ENCODE measurements at places on chromosomes 13 and 19. TPM values are rescaled to one million over a fixed set of nuclear protein-coding genes. Genes with fewer than 3 reads are reported as not detected.
A peak's percentile ranks its signal among the peaks of the same experiment; 100 is the strongest.

DNA sequence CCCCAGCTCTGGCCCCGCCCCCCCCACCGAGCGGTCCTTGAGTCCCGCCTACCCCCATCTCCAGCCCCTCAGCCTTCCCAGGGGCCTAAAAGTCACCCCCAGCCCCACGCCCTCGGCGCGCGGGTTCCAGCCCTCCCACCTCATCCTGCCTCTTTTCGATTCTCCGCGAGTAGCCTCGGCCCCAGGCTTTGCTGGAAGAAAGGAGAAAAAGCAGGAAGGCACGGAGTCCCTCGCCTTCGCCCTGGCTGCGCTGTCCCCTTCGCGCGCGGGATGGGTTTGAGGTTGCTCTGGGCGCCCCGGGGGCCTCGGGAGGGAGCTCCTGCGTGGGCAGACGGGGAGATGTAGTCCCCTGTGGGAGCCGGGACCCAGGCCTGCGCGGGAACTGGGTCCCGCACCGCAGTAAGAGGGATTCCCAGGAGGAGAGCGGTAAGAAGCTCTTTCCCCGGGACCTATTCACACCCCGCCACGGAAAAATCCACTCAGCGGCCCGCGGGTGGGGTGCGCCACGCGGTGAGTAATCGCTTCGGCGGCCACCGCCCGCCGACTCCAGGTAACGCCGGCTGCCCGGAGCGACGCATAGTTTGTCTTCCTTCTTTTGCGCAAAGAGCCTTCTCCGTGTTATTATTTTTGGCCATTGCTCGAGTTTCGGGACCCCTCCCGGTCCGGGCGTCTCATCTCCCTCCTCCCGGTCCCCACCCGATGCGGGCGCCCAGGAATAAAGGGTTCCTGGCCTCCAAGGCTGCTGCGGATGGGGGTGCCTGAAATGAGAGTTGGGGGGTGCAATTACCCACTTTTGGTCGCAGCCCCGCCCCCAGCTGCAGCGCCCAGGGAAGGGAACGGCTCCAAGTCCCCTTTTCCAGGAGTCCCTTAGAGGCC is 865 bp upstream of the CRLF1 start:
- no peak for DNase-seq

GRCh38 chr13:31369213-31369612 is 169.4 kb downstream of the B3GLCT start:
- DNase-seq = no peak

- no peak for DNase-seq
Measured at GRCh38 chr19:40344422-40344821, 3.8 kb downstream of the C19orf47 start.

DNA sequence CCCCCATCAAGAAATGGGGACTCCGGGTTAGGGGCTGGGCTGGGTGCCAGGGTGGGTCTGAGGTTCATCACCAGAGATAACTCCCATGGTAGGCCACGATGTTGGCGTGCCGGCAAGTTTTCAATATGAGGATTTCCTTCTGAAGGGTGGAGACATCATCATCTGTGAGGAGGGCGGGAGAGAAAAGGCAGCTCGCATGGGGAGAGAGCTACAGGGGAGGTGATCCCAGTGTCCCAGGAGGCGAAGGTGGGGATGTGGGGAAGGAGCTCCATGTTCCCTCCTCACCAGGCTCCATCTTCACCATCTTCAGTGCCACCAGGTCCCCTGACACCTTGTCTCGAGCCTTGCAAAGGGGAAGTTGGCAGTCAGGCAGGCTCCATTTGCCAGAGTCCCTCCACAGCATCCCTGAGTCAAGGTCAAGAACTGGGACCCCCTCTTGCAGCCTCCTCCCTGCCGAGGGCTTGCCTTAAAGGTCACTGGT is 430 bp downstream of the MAP4K1 start:
- no peak for DNase-seq

Gene ZFP30
- 10.4 TPM for total RNA-seq

- no peak for DNase-seq
Measured at GRCh38 chr13:53137779-53138178, 109.2 kb downstream of the OLFM4 start.

GRCh38 chr13:33150126-33150525 is 133.9 kb downstream of the KL start:
- no peak for DNase-seq

Gene DMPK
- total RNA-seq = 23.4 TPM

Gene KATNAL1
- total RNA-seq = 10.8 TPM

Gene ZSCAN1
- not detected for total RNA-seq

Gene ZNF30
- 3.5 TPM for total RNA-seq

GRCh38 chr13:76266561-76266960 is 619.6 kb downstream of the KCTD12 start:
- no peak for DNase-seq

GRCh38 chr19:29054886-29055675 is 157.9 kb downstream of the UQCRFS1 start:
- DNase-seq = no peak

Gene ZNF763
- total RNA-seq = 0.43 TPM

Gene ONECUT3
- not detected for total RNA-seq

DNA sequence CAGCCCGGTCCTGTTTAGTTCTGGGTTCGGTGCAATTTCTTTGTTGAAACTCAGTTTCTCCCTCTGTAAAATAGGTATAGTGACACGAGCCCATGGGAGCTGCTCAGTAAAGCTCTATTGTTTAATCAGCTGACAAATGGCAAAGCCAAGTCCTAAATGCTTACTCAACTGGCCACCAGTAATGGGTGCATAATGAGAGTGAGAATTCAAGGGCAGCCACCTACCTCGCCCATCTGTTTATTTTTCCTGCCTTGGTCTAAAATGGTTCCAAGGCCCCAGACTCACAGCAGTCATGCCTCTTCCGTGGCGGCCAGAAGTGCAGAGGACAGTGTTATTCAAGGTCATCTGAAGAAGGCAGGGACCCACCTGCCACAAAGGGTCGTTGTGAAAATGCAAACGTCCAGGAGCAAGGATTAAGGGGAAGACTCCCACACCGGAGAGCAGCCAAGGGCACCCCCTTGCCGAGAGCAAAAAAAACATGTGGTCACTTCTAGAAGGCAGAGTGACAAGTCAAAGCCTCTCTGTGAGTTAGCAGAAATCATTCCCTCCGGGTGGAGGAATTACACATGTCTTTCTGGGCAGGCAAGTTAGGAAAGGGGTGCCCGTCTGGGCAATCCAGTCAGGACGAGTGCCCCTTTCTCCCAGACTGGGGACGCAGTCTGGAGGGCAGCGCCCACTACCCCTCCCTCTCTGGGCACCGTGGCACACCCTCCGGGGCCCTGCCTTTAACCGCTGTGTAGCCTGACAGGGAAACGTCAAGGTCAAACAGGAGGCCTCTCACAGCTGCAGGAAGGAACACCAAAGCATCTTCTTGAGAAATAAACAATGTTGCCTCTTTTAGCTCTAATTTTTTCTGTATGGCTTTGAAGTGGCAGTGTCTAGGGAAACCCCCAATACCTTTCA is 186.2 kb downstream of the FOXO1 start:
- no peak for DNase-seq

- no peak for DNase-seq
Measured at GRCh38 chr13:52383366-52383765, 22.6 kb downstream of the THSD1 start.

DNA sequence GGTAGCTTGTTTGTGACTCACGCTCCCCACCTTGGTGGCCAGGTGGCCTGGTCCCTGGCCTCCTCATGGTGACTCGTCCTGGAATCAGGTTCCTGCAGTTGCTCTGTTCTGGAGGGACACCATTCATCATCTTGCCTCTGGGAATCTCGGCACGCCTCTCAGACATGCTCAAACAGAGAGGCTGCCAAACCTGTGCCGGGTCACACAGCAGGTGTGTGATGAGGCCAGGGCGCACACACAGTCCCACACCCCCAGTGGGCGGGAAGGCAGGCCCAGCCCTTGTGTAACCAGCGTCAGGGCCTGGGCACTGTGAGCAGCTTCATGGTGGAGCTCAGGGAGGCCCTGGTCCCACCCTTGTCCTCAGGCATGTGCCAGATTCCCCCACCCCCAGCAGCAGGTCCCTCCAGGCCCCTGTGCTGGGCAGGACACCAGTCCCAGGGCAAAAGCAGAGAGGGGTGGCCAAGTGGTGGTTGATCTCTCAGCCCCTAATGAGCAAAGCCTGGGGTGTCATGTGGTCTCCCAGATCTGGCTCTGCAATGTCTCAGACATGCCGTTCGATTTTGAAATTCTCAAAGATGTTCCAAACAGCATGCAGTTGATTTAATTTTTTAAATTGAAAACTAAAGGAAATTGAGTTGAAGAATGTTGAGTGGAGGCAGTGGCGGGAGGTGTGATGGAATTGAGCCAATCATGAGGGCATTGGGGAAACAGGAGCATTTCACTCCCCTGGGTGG is 12.1 kb downstream of the CEBPA start:
- DNase-seq = no peak

DNA sequence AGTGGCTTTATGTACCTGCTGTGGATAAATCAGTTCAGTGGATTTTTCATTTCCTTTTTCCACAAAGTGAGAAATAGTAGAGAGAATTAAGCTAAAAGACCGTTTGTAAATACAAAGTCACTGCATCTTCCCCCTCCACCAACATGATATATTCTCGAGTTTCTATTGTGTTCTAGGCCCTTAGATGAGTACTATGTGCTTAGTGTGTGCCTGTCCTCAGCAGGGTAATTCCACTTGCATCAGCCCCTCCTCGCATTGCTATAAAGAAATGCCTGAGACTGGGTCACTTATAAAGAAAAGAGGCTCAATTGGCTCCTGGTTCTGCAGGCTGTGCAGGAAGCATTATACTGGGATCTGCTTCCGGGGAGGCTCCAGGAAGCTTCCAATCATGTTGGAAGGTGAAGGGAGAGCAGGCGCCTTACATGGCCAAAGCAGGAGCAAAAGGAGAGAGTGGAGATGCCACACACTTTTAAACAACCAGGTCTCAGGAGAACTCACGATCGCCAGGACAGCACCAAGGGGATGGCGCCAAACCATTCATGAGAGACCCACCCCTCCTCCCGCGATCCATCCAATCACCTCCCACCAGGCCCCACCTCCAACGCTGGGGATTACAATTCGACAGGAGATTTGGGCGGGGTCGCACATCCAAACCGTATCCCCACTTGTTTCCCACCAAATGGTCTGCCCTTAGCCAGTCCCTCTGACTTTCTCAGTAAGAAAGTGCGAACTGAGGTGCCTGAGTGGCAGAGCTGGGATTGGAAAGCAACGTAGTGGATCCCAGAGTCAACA is 102.3 kb upstream of the ABCC4 start:
- DNase-seq = no peak

DNA sequence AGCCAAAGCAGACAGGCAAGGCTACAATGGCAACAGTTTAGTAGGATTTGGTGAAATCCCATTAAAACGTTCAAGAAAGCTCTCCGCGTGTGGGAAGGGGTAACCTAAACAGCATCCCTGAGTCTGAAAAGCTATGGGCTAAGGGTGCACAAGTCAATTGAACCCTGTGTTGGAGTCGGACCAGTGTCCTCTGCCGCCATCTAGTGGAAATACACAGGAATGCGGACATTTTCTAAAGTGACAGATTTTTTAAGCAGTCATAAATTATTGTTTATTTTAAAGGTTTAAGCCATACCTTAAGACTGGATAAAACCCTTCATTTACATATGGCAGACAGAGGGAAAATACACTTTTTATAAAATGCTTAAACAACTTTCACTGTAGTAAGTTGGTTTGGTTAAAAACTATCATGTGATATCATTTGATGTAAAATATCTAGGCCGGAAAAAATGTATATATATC is 26.5 kb upstream of the LSM14A start:
- DNase-seq = peak; percentile 39
